ENCODE measurements at places on chromosomes 2 and 18. TPM values are rescaled to one million over a fixed set of nuclear protein-coding genes. Genes with fewer than 3 reads are reported as not detected.

Gene MITD1
- total RNA-seq, result 22.3 TPM

Gene TEX261
- total RNA-seq, result 36.3 TPM

Gene SCN3A
- total RNA-seq, result 0.13 TPM

Gene GCG
- not detected for total RNA-seq

Gene SOCS6
- 31.5 TPM for total RNA-seq

Gene APCDD1
- total RNA-seq, result 4.4 TPM

Gene TM4SF20
- not detected for total RNA-seq

Gene CRYBA2
- total RNA-seq, result not detected

Gene MATN3
- 0.26 TPM for total RNA-seq

Gene ABCG8
- not detected for total RNA-seq

Gene FNDC4
- total RNA-seq, result 87.1 TPM
